Astrocyte of the spinal cord (primary cell): ENCODE measurements at places on chromosomes 5 and 9.

DNA sequence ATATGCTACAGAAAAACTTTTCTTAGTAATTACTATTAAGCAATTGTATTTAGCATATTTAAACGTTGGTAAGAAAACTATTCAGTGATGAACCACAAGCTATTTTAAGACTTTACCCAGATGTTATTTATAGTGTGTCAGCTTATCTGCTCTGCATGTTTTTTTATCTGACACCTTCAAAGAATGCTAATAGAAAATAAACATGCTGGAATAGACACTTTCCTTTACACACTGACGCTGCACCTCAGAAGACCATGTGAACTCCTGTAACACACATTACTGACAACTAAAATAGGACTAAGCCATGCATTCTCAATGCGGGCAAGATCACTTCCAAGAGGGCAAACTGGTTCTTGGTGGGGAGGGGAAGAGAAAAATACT, 38.3 kb downstream of the FNIP1 start:
- peak; percentile 19 for DNase-seq

DNA sequence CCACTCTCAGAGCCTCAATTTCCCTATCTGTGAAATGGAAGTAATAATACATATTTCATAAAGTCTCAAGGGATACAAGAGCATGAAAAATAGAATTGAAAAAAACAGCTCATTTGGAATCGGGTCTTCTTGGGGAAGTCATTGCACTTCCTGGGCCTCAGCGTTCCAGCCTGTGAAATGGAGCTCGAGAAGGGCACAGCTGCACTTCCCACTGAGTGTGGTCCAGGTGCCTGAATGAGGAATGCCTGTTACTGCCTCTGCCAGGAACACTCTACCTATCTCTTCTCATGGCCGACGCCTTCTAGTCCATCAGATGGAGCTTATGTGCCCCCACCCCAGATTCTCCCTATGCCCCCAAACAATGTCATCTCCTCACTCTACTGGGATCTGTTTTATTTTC, 924 bp upstream of the NEURL1B start:
- DNase-seq, result no peak

GRCh38 chr9:36276254-36276653, 18.0 kb upstream of the GNE start:
- DNase-seq, result no peak

GRCh38 chr5:15525703-15526275, 25.8 kb downstream of the FBXL7 start:
- DNase-seq, result peak; percentile 52

GRCh38 chr9:110128664-110129329, 79.2 kb downstream of the C9orf152 start:
- DNase-seq, result no peak

- DNase-seq, result no peak
These were observed 630.4 kb downstream of the PSAT1 start for GRCh38 chr9:78927099-78927940.

- DNase-seq, result no peak
These were observed 1639.4 kb upstream of the C9orf72 start for GRCh38 chr9:29212397-29213387.

- peak; percentile 76 for DNase-seq
These were observed 116.9 kb downstream of the ARRDC3 start for GRCh38 chr5:91266184-91266705.

DNA sequence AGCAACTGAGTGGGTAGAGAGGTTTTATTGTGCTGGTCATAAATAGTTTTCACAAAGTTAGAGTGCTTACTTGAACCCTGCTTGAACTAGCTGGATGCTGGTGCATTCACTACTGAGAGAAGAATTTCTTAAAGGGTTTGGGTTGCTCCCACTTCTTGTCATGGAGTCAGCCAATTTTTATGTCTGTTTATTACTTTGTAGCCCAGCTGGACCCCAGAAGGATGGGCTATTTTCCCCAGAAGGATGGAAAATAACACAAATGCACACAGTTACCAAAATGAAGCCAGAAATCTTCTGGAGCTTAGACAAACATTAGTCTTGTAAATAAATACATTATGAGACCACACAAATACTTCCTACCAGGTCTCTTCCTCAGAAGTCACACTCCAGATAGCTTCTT, 480.8 kb upstream of the TNC start:
- no peak for DNase-seq

GRCh38 chr5:163695830-163696578, 190.6 kb downstream of the MAT2B start:
- DNase-seq, result peak; percentile 81

DNA sequence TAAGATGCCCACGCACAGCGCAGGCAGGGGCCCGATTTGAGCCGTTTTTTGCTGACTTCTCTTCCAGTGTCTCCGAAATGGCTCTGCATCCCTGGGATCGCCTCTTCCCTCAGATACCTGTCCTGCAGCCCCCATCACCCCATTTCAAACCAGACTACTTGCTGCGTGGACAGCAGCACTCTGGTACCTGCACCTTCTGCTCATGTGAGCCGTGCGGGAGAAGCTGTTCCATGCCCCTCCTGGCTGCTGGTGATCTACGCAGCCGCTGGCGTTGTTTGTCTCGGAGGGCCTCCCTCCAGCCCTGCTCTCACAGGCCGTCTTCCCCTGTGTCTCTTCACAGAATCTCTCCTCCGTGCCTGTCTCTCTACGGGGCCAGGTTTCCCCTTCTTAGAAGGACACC, 13.4 kb downstream of the CEP72 start:
- DNase-seq, result no peak
